ENCODE measurements at places on chromosomes 12 and 14.
A peak's percentile ranks its signal among the peaks of the same experiment; 100 is the strongest.

- DNase-seq: no peak
Observed at GRCh38 chr14:97802430-97803373, 1005.5 kb downstream of the VRK1 start.

GRCh38 chr14:79791055-79791732 is 420.1 kb downstream of the DIO2 start:
- no peak for DNase-seq

- no peak for DNase-seq
Observed at GRCh38 chr14:73386342-73386741, 72.0 kb downstream of the NUMB start.

GRCh38 chr14:35822501-35822900 is 3.6 kb upstream of the BRMS1L start:
- no peak for DNase-seq

DNA sequence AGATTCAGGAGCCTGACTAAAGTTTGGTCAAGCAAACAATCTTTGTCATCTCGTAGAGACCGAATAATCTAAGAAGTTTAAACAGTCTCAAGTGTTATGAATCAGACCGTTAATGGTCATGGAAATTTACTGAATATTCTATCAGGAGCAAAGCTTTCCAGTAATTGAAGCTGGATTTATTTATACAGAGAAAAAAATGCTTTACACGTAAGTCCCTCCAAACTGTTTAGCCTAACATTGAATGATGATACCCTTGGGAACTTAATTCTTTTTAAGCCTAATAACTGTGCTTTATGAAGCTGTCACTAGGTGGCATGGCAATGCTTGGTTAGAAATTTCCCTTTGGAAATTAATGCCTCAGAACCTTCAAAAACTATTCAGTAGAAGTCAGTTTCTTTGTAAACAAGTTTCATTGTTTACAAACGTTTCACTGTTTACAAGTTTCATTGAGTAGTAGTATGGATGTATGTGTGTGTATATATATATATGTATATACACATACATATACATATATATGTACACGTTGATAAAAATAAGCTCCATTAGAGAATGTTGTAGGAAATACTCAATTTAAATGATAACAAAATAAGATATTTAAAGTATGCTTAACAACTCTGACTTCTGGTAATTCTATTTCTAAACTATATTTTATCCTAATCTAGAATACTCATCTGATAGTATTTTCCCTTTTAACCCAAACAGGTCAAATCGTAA is 32.1 kb downstream of the DEPDC4 start:
- DNase-seq: no peak

GRCh38 chr14:99129211-99129696 is 142.7 kb downstream of the BCL11B start:
- DNase-seq: no peak

- DNase-seq: peak; percentile 55
Observed at GRCh38 chr12:44875954-44876543, at the start of gene NELL2. Gene NELL2 (minus strand): TSS chr12:44876315. CDS start chr12:44875869, 446 bp downstream.

- no peak for DNase-seq
Observed at GRCh38 chr12:66603461-66603860, 75.4 kb downstream of the GRIP1 start.

DNA sequence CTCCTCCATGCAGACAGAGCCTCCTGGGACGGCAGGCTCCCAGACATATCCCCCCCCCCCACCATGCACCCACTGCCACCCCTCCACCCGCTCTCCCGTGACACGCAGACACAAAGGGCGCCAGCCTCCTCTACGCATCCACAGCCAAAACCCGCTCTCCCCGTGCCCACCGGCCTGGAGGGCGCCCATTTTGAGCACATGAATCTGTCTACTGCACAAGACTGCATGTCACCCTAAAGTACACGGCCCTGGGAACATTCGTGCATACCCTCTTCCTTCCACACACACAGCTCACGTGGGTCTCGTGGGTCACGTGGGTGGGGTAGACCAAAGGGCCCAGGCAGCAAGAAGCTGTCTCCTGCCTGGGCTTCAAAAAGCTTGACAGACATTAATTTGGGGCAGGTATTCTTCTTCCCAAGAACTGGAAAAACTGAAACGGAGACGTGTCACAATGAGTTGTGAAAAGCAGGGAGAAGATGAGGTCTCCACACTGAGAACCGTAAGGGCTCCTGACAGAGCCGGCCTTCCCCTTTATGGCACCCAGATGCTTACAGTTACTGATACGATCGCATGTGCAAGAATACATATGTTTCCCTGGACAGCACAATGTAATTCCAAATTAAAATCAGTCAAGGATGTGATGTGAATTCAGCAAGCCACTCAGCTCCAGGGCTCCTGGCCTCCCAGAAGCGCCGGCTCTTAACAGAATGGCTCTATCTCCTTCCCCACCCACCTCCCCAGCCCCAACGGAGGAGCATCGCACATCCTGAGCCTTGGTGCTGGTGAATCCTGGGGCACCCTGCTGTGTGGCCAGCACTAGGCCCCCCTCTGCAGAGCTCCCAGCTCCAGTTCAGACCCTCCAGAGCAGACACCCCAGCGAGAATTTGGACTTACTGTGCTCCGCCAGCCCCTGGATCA is 1.9 kb downstream of the TGFB3 start:
- no peak for DNase-seq

DNA sequence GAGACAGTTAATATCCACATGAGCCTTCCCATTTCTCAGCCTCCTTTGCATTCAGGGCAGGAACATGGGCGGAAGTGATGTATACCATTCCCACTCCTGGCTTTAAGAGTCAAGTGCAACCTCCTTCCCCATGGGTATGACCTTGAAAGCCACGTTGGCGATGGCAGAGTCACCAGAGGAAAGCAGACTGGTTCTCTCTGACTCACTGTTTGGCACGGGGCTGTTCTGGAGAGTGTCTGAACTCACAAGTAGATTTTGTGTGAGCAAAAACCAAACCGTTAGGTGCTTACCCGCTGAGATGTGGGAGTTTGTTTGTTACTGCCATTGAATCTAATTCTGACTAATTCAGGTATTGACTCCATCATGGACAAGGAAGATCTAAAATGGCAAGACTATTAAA is 36.7 kb upstream of the PZP start:
- no peak for DNase-seq

- no peak for DNase-seq
Observed at GRCh38 chr12:75603475-75603874, 92.1 kb upstream of the KRR1 start.

- DNase-seq: no peak
Observed at GRCh38 chr14:48900565-48900964, 685.6 kb downstream of the RPS29 start.

DNA sequence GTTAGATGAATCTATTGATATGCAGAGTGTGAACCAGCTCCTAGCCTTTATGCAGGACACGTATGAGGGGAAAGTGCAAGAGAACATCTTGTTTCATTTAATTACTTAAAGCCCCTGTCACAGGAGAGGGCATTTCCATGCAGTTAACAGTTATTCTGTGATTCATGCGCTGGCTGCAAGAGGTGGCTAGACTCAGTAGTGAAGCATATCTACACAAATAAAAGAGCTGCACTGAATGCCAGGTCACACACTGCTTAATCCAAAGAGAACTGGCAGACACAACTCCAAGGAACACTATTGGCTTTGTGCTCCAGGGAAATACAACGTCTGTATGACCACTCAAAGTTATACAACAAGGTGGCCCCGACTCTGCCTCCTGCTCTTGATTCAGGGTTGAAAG is 394.1 kb downstream of the C12orf75 start:
- DNase-seq: no peak

DNA sequence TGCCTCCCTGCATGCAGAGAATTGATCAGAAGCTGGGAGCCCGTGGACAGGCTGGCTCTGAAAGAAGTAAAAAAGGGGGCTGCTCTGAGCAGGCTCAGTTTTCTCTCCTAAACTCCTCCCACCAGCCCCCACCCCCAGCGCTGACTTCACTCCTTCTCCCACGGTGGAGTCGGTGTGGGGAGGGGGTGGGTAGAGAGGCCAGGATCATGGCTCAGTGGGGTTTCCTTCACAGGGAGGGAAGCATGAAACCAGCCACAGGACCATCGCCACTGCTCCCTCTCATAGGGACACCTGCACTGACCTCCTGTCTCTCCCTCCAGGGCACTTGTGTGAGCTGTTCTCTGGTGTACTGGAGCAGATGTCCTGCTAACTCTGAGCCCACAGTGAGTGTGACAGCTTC is 78.9 kb downstream of the STAB2 start:
- DNase-seq: no peak

- DNase-seq: no peak
Observed at GRCh38 chr14:35044939-35045797, 904 bp upstream of the FAM177A1 start.

DNA sequence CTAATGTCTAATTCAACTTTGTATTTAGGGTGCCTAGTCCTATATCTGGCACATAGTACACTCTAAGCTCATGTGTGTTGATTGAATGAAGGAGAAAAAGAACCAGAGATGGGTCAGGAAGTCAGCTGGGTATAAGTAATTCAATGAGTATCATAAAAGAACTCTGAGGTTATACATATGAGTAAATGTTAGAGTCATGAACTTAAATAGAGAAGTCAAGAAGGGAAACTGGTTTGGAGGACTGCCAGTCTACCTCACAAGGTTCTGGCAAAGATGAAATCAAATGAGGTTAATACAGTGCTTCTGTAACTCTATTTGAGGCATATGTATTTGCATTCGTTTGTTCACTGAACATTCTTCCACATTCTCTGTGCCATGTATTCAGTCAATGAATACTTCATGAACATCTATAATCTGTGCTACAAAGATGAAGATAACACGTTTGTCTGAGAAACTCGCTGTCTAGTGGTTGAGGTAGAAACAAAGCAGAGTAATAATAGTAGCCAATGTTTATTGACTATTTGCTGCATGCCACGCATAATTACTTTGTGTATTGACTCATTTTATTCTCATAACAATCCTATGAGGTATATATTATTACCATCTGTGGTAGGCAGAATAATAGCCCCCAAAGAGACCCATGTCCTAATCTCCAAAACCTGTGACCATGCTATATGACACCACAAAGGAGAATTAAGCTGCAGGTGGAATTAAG is 88.9 kb downstream of the PTGER2 start:
- no peak for DNase-seq

Measured in activated T-cell treated with anti-CD3 and anti-CD28 coated beads for 1 hour (primary cell).